WTC11 (cell line): ENCODE measurements at places on chromosomes 11 and 22. TPM values are rescaled to one million over a fixed set of nuclear protein-coding genes. Genes with fewer than 3 reads are reported as not detected.
A peak's percentile ranks its signal among the peaks of the same experiment; 100 is the strongest.

DNA sequence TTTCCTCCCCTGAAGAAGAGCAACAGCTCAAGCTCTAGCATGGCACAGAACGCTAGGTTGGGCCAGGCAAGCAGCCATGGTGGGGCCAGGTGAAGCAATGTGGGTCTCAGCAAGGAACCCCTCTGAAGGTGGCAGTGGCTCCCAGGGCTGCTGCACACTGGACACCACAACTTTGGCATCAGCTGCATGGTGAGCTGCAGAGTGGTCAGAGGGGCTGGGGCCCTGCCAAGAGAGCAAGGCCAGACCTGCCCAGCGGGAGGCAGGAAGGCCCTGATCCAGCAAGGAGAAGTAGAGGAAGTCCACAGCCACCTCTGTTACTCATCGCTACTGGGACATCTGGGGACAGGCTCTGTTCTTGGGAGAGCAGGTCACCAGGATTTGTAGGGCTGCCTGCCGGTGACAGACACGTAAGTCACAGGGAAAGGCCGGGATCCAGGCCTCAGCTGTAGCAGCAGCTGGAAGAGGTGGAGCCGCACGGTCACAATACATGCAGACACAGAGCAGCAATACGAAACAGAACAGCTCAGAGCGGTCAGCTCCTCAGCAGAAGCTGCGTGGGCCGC is 12.4 kb downstream of the CYB561A3 start:
- no peak overlapping the region for H3K27ac ChIP-seq
- no peak for DNase-seq
- H3K4me3 ChIP-seq = no peak overlapping the region
- H3K36me3 ChIP-seq = peaks cover 15% of the 10 kb centered on the region
- H3K27me3 ChIP-seq = no peaks in the 10 kb centered on the region
- no peaks in the 10 kb centered on the region for H3K4me1 ChIP-seq

DNA sequence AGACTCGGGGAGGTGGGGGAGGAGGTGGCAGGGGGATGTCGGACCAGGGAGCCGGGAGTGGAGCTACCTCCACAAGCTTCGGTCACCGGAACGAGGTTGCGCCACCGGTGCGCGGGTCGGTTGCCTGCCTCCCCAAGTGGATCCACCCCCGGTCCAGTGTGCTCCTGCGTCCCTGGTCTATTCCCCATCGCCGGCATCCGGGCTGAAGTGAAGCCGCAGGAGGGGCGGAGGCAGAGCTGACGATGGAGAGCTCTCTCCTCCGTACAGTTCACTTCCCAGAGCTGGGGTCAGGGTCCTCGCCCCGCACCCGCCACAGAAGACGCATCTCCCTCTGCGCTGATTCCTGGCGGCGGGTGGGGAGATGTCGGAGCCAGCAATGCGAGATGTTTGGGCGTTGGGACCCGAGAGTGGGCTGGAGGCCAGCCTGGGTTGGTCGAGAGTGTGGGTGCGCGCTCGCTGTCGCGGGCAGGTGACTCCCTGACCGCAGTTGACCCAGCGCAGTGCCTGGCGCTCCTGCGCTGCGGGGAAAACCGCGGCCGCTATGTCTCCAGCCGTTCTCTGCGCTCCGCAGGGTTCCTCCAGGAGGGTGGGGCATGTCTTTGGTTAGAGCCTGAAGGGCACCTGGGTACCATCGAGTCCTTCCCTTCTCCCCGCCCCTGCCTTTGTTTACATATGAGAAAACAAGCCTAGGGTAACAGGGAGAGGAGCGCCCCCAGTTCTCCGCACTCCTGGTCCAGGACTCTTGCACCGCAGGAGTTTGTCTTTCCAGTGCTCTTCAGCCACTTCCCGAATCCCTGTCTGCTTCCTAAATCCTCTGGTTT is 1.7 kb downstream of the C11orf96 start:
- H3K4me1 ChIP-seq = peaks cover 30% of the 10 kb centered on the region
- peak overlapping the region; percentile 92 for H3K4me3 ChIP-seq
- H3K27ac ChIP-seq = no peak overlapping the region
- H3K27me3 ChIP-seq = peaks cover 70% of the 10 kb centered on the region

DNA sequence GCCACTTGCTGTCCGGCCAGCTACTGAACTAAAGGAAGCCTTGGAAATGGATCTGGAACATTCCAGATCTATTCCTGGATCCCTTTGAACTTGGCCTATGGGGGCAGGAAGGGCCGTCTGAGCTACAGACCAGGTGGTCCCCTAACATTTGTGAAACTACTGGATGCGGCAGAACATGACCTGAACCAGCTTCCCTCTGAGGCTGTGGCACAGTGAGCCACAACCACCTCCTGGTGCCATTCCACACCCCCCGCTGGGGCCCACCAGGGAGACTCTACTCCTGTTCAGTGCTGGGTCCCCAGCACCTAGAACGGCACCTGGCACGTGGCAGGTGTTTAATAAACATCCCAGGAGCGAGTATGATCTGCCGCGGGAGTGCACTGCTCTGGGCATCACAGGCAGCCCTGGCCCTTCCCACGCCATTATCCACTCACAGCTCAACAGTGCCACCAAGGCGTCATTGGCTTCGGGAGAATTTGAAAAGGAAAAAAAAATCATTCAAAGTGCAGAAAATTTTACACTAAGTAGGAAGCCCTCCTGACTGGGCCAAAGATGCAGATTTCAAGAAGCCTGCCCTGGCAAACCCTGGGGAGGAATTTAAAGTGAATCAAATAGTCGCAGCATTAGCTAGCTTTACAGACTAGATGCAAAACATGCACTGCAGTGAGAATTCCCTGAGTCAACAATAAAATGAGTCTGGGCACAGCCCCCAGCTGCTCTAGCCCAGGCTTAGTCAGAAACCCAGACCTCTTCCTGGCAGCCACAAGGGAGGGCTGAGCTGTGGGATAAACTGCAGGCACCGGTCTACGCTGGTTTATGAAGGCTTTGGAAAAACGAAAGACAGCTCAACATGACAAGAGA is 14.3 kb upstream of the EFCAB6 start:
- no peak for DNase-seq
- 0 out of 2 replicates have a peak overlapping the region, but pooled peaks have one; percentile 43 for H3K27ac ChIP-seq
- H3K27me3 ChIP-seq = no peaks in the 10 kb centered on the region
- H3K4me1 ChIP-seq = peaks cover 53% of the 10 kb centered on the region
- no peak overlapping the region for H3K4me3 ChIP-seq

GRCh38 chr11:17244046-17244445 is 32.5 kb upstream of the NUCB2 start:
- no peak overlapping the region for H3K4me3 ChIP-seq
- no peak overlapping the region for H3K27ac ChIP-seq
- DNase-seq = no peak
- H3K36me3 ChIP-seq = no peaks in the 10 kb centered on the region
- peaks cover 3% of the 10 kb centered on the region; the same call in 1 of the 2 replicates for H3K27me3 ChIP-seq

Gene PGA4
- total RNA-seq = 0.32 to 1.3 TPM in 2 of 3 replicates, not detected in the other
